ENCODE measurements at places on chromosomes 13 and 19. TPM values are rescaled to one million over a fixed set of nuclear protein-coding genes. Genes with fewer than 3 reads are reported as not detected.

The PLK5 gene
- not detected for total RNA-seq

The ADPRHL1 gene
- 0.97 TPM for total RNA-seq

The GPR183 gene
- not detected for total RNA-seq

The CLEC17A gene
- total RNA-seq: not detected

The RTBDN gene
- total RNA-seq: not detected

The IL4I1 gene
- 9.1 TPM for total RNA-seq

The ZNF724 gene
- total RNA-seq: 5.0 TPM

The NLRP13 gene
- total RNA-seq: not detected

The CGB1 gene
- not detected for total RNA-seq

The SPACA4 gene
- not detected for total RNA-seq

The CLEC4G gene
- total RNA-seq: not detected

The HCN2 gene
- total RNA-seq: 0.37 TPM

The ZNF578 gene
- 1.00 TPM for total RNA-seq

The LGI4 gene
- total RNA-seq: not detected

The ZIC5 gene
- total RNA-seq: not detected

The SIGLEC8 gene
- total RNA-seq: not detected

The PRRG2 gene
- 1.5 TPM for total RNA-seq

The ZMYM2 gene
- total RNA-seq: 75.3 TPM

The TSHZ3 gene
- 6.2 TPM for total RNA-seq

The ZNF547 gene
- 3.2 TPM for total RNA-seq

The PLIN5 gene
- not detected for total RNA-seq

The DENND1C gene
- not detected for total RNA-seq

The CCNA1 gene
- total RNA-seq: 0.37 TPM

The SRRM5 gene
- 0.32 TPM for total RNA-seq
